ENCODE measurements at places on chromosomes 12 and 14. TPM values are rescaled to one million over a fixed set of nuclear protein-coding genes. Genes with fewer than 3 reads are reported as not detected.

- DNase-seq, result peak; percentile 91
Observed at GRCh38 chr14:24036169-24036962, 15.4 kb upstream of the CARMIL3 start.

SCNN1A gene
- total RNA-seq, result 1.9 TPM

KIF5A gene
- 0.14 TPM for total RNA-seq

- DNase-seq, result no peak
Observed at GRCh38 chr14:72686101-72686500, 207.8 kb downstream of the DPF3 start.

LRP1-AS gene
- total RNA-seq, result not detected

C12orf54 gene
- total RNA-seq, result not detected

Data from posterior vena cava (tissue), 2 donors.